Stimulated activated naive B cell treated with anti-CD40 and anti-IgM and Interleukin-4, amounts not matched to agents 10 μg/mL and 1 μg/mL and 100 μg/mL, for 72 hours (primary cell): ENCODE measurements at places on chromosomes 6 and 20.

DNA sequence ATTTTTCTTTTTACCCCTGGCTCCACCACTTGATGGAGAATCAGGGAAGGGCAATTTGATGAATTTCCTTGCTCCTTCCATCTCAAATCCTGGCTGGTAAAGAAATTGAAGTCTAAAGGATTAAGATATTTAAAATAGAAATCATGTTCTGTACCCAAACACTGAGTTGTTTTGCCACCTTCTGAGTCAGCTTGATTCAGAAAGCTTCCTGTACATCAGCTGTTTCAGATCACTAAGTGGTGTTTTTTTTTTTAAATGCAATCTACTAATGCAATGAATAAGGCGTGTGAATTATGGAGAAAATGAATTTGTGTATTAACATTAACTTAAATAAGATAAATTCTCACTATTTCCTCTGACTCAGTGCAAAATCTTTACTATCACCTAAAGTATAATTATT lies 11.5 kb upstream of the POPDC3 start:
- DNase-seq, result no peak

GRCh38 chr6:145206247-145206907 lies 528.9 kb downstream of the EPM2A start:
- no peak for DNase-seq

- no peak for DNase-seq
Observed at GRCh38 chr6:81734081-81734480, 18.4 kb downstream of the TENT5A start.

DNA sequence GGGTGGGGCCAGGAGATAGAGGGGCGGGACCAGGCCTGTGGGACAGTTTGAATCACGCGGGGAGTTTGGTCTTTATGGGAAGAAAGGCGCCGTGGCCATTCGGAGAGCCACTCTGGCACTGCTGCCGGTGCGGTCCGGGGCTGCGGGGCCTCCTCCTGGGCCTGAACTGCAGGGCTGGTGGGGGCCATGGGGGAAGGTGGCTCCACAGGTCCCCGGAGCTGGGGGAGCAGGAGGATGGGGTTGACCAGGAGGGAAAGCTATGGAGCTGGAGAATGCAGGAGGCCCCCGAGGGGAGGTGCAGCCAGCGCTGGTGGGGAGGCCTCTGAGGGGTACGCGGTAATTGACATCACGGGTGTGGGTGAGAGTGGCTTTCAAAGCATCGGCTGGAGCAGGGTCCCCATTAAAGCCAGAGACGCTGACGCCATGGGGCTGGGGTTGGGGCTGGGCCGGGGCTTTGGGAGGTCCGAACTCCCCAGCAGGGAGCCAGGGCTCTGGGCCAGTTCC lies 1.8 kb upstream of the BHLHE23 start:
- DNase-seq, result no peak

- no peak for DNase-seq
Observed at GRCh38 chr6:128204616-128205015, 303.8 kb upstream of the THEMIS start.

GRCh38 chr6:19835605-19836004 lies 1.6 kb upstream of the ID4 start:
- DNase-seq, result no peak

DNA sequence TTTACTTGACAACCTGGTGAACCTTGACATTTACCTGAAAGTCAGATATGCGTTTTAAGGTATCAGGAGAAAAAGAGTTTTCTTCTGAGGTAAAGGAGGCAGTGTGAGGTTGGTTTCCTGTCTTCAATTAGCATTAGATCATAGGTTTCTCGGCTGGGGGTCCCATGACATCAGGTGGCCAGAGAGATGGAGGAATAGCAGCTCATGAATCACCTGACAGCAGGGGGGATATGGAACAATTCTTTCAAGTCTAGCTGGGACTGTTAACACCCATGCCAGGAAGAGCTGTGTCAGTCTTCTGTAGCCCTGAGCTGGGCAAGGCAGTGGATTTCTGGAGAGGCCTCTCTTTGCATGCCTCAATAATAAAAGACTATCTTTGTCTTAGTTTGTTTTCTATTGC lies 108.0 kb upstream of the TMEM170B start:
- no peak for DNase-seq

GRCh38 chr6:14664621-14665315 lies 547.2 kb downstream of the CD83 start:
- DNase-seq, result no peak

- DNase-seq, result no peak
Observed at GRCh38 chr6:118263921-118264486, 284.1 kb upstream of the PLN start.

DNA sequence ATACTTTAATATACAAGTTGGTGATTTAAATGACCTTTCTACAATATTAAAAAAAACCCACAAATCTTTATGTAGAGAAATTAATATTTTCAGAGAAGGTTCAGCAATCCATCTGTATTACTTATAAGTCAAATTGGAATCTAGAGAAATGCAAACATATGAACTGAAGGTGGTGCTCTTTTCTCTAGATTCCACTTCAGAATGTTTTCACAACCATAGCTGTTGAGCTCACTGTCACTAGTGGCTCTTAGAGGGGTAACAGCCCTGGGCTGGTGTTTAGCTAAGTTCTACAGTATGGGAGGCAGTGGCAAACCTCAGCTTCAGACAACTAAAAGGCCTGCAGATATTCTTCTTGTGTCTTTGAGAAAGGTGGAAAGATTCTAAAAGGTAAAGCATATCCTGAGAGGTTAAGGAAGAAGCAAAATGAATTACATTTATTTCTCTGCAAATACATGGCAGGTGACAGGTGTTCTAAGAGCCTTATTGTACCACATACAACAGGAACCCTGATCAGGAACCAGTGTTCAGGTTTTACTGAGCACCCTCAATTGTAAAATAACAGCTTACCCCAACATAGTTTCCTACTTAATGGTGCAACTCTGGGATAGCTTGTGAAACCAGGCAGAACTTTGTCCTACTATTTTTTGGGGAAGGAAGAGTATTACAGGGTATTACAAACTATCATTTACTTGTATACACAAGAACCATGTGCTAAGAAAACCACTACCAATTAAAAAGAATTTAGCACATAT lies 56.6 kb upstream of the SAMHD1 start:
- no peak for DNase-seq

DNA sequence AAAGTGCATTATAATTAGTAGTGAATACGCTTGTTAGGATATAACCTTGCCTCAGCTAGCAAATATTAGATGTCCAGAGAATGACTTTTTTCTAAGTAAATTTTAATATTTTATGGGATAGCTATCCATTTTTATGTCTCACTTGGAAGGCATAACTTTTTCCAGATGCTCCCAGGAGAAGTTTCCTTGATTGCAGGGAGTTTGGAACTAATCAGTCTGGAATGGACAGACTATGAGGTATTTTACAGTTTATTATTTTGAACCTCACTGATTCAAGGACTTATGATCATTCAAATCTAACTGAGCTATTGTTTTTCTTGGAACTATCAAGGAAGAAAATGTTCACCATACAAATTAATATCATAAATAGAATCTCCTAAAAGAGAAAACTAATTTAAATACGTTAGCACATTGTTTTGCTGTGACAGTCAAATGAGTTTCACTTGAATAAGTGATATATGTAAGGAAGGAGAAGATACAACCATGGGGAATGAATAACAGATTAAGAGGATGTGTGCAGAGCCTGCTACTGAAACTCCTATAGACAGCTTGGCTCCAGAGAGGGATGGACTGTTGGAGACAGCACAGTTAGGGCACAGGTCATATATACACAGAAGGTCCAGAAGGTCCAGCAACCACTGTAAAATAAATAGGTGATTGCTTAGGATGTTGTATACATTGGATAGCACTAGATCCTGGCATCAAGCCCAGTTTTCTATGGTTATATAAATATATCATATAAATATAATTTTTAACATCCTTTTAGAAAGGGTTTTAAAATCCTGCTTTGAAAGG lies 20.6 kb upstream of the LCA5 start:
- DNase-seq, result no peak

GRCh38 chr6:121592261-121592935 lies 157.0 kb downstream of the GJA1 start:
- DNase-seq, result no peak

DNA sequence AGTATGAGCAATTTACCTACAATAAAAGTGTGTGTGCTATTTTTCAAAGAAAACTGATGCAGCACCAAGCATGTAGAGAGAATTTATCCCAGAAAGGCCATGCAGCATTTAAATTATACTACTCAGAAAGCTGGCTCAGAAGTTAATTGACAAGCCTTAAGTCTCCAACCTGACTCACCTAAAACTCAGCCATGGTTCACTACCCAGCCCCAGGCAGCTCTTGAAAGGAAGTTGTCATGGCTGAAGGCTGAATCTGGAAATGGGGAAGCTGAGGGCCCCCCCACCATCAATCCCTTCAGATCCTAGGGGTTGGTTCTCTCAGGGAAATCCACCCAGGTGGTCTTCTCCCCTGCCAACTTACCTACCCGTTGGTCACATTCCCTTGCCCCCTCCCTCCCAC lies 19.7 kb downstream of the PPIL6 start:
- DNase-seq, result no peak

DNA sequence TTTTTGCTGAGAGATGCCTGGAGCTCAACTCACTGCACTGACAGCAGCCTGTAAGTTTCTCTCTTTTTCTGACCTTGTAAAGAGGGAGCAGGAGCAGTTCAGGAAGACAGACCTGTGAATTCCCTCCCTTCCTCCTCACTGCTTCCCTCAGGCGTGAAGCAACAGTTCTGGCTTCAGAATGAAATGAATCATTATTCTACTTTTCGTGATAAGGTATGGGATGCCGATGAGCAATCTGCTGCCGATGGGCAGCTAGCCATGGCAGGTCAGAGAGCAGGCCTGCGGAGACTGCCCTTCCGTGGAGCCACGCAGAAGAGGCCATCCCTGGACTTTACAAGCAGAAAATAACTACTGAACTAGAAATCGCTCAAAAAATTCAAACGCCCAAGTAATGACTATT lies 426.5 kb upstream of the RNF217 start:
- DNase-seq, result no peak

DNA sequence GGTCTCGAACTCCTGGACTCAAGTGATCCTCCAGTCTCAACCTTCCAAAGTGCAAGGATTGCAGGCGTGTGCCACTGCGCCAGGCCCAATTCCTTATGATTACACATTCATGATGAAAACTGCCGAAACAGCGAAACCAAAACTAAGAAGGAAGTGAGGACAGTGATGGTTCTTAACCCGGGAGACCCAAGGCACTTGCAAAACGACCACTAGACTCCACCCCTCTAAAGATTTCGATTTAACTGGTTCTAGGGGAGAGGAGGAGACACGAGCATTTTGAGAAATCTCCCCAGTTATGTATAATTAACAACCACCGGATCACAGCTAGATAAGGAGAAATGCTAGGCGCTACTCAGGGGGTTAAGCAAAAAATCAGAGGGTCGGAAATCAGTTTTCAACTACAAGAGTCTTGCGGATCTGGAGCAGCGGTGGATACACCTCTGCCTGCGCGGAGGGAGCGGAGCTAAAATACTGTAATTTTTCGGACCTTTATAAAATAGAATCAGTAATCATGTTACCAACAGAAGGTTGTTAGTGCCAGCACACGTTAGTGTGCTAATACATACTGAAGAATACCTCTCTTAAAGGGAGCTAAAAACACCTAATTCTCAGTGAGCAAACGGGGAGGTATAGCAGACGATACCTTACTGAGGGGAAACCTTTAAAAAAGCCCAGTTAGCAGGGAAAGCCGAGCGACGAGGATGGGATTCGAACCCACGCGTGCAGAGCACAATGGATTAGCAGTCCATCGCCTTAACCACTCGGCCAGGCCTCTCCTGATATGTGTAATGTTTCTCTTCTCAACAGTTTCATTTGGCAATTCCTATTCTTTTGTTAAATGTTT lies 60.0 kb upstream of the BTN3A2 start:
- DNase-seq, result peak; percentile 73

DNA sequence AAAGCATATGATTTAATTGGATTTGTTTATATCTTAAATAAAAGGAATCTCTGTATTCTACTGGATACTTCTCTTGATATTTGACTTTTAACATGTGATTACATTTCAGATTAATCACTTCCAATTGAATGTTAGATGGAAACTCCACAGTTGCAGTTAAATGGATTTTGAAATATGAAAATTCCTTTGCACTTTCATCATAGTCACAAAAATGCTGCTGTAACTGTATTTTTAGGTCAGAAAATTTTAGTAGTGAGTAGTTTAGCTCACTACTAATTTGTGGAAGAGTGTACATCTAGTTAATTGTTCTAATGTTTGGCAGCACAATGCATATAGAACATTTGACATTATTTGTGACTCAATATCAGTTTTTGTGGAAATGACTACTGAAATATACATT lies 26.8 kb downstream of the PTCHD4 start:
- DNase-seq, result no peak

- no peak for DNase-seq
Observed at GRCh38 chr6:145707397-145707796, 27.9 kb downstream of the EPM2A start.

GRCh38 chr6:139081471-139081870 lies 52.9 kb downstream of the ABRACL start:
- no peak for DNase-seq

DNA sequence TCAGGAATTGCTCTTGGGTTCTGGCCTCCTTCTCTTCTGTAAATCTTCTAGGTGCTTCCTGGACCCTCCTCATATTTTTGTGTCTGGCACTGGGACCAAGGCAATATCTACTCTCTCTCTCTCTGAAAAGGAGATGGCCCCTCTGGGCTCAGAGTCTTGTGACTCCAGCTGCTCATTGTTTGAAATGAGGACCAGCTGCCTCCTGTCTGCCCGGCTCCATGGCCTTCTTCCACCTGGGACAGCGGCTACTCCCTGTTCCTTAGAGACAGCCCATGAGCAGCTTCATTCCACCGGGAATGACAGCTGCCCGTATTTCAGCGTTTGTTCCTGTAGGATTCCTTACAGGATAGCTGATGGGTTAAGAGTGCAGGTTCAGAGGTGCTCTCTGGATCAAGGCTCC lies 2.9 kb downstream of the TGM3 start:
- no peak for DNase-seq

DNA sequence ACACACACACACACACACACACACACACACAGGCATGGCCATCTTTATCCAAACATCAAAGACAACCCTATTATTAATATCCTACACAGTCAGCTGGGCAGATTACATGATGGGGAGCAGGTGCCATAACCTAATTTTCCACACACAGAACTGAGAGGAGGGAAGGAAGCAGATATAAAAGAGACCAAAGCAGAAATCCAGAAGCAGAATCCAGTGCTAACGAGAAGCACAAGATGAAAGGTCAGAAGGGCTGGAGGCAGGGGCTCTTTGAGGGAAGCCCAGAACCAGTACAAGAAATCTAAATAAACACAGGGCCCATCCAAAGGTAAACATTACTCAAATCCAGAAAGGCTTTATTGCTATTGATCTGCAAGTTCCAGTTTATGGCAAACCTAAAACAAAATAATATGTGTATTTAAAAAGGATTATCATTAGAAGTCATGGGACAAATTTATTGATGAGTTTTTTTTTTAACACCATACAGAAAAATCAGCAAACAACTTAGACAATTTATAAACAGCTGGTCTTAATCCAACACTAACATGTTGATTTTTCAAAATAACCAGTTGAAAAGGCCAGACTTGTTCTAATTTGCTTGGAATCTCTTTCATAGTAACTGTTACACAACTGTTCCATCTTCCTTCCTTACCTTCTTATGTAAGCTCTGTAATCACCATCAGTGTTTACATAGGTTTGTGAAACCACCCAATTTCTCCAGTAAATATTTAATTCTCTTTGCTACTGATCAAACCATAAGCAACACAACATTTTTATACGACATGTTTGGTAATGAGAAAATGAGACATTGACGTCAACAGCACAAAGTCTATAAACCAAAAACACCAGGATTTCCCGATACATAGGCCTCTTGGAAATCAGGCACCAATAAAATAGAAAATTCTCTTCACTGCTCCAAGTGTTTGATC lies 34.2 kb downstream of the SLC23A2 start:
- DNase-seq, result no peak
